ENCODE measurements at places on chromosomes 7 and 10.

- no peak for DNase-seq
Measured at GRCh38 chr7:134968110-134968509, 18.2 kb upstream of the AGBL3 start.

GRCh38 chr10:133168617-133169031, 8.6 kb downstream of the KNDC1 start:
- DNase-seq: no peak

GRCh38 chr10:58894929-58895328, 281.5 kb upstream of the PHYHIPL start:
- no peak for DNase-seq

DNA sequence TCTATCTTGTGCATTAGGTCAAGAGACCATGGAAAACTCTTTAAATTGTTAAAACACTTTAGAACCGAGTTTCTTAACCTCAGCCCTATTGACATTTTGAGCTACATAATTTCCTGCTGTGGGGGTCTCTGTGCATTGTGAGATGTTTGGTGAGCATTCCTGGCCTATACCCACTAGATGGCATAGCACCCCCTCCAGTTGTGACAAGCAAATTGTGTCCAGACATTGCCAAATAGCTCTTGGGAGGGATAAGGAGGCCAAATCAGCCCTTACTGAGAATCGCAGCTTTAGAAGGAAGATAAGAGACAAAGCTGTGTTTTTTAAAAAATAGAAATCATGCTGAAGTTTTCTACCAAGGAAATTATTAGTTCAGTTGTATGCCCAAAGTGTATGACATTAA, 1158.5 kb upstream of the C7orf33 start:
- no peak for DNase-seq

GRCh38 chr10:69318867-69319727, 40.8 kb downstream of the HK1 start:
- DNase-seq: no peak

- DNase-seq: no peak
Measured at GRCh38 chr10:79430325-79430905, 15.0 kb downstream of the ZCCHC24 start.

Measured in NCI-H2029 (cell line).